Esophagus muscularis mucosa (tissue), 4 donors: ENCODE measurements at places on chromosomes 2 and 18. TPM values are rescaled to one million over a fixed set of nuclear protein-coding genes. Genes with fewer than 3 reads are reported as not detected.
A peak's percentile ranks its signal among the peaks of the same experiment; 100 is the strongest.

DNA sequence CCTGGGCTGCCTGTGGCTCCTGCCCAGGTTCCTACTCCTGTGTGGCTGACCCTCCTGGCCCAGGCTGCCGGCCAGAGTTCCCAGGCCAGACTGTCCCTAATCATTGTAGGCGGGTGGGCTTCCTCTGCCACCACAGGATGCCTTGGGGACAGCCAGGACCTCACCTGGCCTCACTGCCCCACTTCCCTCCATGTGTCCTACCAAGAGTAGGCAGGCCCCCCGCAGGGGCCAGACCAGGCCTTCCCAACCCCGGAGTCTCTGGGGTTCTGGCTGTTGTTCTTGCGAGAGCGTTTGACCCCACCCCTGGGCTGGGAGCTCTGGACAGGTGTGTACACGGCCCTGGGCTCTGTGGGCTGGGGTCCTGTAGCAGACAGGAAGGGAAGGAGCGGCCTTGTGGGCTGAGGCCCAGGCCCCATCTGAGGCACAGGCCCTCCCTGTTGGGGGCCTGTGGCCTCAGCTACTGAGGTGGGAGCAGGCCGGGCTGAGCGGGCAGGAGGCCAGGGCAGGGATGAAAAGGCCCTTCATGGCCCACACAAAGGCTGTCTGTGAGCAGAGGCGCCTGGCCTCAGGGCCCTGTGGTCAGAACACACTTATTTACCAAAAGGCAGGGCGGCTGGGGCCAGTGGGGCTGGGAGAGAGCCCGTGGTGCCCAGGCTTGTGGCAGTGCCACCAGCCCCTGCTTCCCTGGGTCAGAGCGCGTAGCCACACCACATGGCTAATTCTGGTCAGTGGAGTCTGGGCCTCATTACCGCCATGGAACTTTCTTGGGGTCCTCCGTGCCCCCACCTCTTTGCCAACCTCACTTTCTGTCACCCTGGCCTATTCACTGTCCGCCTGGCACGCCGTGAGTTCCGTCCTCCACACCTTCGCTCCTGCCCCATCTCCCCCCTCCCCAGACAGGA, 2.0 kb downstream of the SNORC start:
- no peak overlapping the region for H3K4me3 ChIP-seq
- H3K4me1 ChIP-seq, result peaks cover 18% of the 10 kb centered on the region
- no peak for DNase-seq
- H3K36me3 ChIP-seq, result no peaks in the 10 kb centered on the region
- H3K27ac ChIP-seq, result no peak overlapping the region

GRCh38 chr2:196284144-196284844, 112.9 kb upstream of the STK17B start:
- no peaks in the 10 kb centered on the region for H3K27me3 ChIP-seq
- no peak for DNase-seq
- peaks cover 5% of the 10 kb centered on the region for H3K36me3 ChIP-seq
- H3K4me3 ChIP-seq, result no peak overlapping the region

- H3K27me3 ChIP-seq, result no peaks in the 10 kb centered on the region
- H3K4me1 ChIP-seq, result no peaks in the 10 kb centered on the region
- no peak overlapping the region for H3K27ac ChIP-seq
- H3K36me3 ChIP-seq, result no peaks in the 10 kb centered on the region
- DNase-seq, result no peak
Observed at GRCh38 chr2:8704906-8705305, 23.1 kb downstream of the ID2 start.

DNA sequence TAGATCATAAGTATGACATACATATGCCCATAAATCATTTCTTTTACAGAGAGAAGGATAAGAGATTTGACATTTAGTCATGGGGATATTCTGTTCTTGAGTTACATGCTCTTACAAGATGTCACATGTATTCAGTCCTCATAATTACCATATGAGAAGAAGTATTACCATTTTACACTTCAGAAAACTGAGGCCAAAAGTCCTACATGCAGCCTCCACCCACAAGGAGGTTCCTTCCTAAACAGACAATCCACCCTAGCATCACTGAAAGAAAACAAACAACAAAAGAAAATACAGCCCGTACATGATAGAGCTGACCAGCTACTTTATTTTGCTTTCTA, 335.1 kb downstream of the SETBP1 start:
- peak overlapping the region; percentile 33 for H3K4me3 ChIP-seq
- peak overlapping the region; percentile 77 for H3K27ac ChIP-seq
- peaks cover 49% of the 10 kb centered on the region for H3K4me1 ChIP-seq
- no peaks in the 10 kb centered on the region for H3K27me3 ChIP-seq
- H3K36me3 ChIP-seq, result no peaks in the 10 kb centered on the region
- DNase-seq, result no peak

GRCh38 chr18:13364721-13365205, 146.2 kb downstream of the LDLRAD4 start:
- H3K36me3 ChIP-seq, result no peaks in the 10 kb centered on the region
- H3K27ac ChIP-seq, result no peak overlapping the region
- H3K4me1 ChIP-seq, result peaks cover 24% of the 10 kb centered on the region
- H3K27me3 ChIP-seq, result no peaks in the 10 kb centered on the region
- peak; percentile 60 for DNase-seq
- H3K4me3 ChIP-seq, result no peak overlapping the region

DNA sequence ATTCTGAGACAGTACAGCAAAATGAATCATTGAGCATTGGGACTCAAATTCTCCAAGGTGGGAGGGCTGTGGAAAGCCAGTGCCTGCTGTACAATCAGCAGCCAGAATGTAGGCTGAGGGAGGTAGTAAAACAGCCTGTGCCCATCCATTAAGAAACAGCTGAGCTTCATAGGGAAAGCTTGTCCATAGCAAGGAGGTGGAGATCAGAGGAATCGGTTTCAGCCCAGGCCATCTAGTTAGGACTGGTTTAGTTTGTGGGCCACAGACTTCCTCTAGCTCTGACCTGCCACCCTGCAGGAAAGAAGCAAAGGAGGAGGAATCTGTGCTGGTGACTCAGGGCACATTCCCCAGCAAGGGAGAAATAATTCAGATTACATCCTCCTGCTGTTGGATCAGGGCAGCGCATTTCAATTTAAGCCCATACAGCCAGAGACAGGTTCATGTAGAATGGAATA, 333.4 kb downstream of the SETBP1 start:
- H3K27me3 ChIP-seq, result no peaks in the 10 kb centered on the region
- H3K4me3 ChIP-seq, result no peak overlapping the region
- no peaks in the 10 kb centered on the region for H3K36me3 ChIP-seq
- H3K27ac ChIP-seq, result peak overlapping the region; percentile 42
- peaks cover 49% of the 10 kb centered on the region for H3K4me1 ChIP-seq

GRCh38 chr2:23900541-23901322, 26.2 kb downstream of the ATAD2B start:
- H3K4me1 ChIP-seq, result peaks cover 55% of the 10 kb centered on the region
- DNase-seq, result no peak
- H3K27ac ChIP-seq, result peak overlapping the region; percentile 49
- H3K27me3 ChIP-seq, result no peaks in the 10 kb centered on the region
- H3K4me3 ChIP-seq, result no peak overlapping the region

DNA sequence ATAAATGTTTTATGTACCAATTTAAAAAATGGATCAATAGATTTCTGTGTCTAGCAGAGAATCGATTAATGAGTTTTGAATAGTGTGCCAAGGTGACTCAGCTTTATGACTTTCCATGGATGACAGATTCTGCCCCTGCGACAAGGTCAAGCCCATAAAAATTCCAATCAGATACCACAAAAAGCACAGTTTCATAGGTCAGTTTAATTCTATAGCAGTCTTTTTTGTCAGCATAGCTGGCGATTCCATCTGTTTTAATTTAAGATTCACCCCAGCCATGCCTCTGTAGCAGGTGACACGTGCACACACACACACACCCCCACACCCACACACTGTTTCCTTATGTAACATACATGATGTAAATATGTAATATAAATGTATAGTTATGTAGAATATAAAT, 28.9 kb downstream of the RAB31 start:
- no peaks in the 10 kb centered on the region for H3K27me3 ChIP-seq
- H3K27ac ChIP-seq, result no peak overlapping the region
- H3K4me3 ChIP-seq, result no peak overlapping the region
- H3K36me3 ChIP-seq, result no peaks in the 10 kb centered on the region

DNA sequence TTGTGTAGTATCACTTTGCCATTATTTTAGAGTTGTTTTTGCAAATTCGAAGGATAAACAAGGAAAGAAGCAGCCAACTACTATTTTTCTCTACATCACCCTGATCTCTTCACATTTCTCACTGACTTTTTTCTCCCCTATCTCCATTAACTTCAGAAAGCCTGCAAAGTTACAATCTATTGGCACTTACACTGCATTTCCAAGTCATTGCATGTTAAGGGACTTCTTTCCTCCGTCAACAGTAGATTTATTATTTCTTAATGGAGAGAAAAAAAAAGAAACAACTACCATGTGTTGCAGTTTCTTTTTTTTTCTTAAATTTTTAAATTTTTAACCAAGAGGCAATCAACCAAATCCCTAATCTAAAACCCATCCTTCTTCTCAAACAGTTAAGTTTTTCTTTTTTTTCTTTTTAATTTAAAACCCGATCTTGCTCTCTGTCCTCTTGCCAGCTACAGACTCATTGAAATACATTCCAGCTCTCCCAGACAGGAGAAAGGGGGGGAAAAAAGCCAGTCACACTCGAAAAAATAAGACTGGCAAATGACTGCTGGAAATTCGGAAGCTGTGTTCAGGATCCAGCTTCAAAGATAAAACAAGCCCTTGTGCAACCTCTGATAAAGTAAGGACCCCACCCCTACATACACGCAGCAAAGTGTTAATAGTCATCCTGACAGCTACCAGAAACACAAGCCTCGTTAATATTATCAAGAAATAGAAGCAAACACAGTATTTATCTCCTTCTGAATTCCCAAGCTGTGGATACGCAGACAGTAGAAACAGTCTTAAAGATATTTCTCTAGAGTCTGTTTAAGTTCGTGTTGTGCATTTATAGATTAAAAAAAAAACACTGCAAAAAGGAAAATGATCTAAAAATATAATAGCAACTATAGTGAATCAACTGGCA, 1.3 kb downstream of the LRRTM4 start:
- no peaks in the 10 kb centered on the region for H3K36me3 ChIP-seq
- no peaks in the 10 kb centered on the region for H3K4me1 ChIP-seq
- H3K27ac ChIP-seq, result no peak overlapping the region
- DNase-seq, result no peak

- H3K36me3 ChIP-seq, result no peaks in the 10 kb centered on the region
- DNase-seq, result no peak
- H3K27ac ChIP-seq, result no peak overlapping the region
- H3K4me1 ChIP-seq, result no peaks in the 10 kb centered on the region
Observed at GRCh38 chr18:39105104-39105503, 1539.5 kb upstream of the CELF4 start.

- H3K4me1 ChIP-seq, result no peaks in the 10 kb centered on the region
- DNase-seq, result no peak
- no peak overlapping the region for H3K27ac ChIP-seq
- H3K36me3 ChIP-seq, result no peaks in the 10 kb centered on the region
- no peaks in the 10 kb centered on the region for H3K27me3 ChIP-seq
Observed at GRCh38 chr18:25927830-25928229, 162.6 kb downstream of the SS18 start.

- no peak for DNase-seq
- peak overlapping the region; percentile 3 for H3K4me3 ChIP-seq
- H3K4me1 ChIP-seq, result peaks cover 30% of the 10 kb centered on the region
- peak overlapping the region; percentile 80 for H3K27ac ChIP-seq
- no peaks in the 10 kb centered on the region for H3K36me3 ChIP-seq
Observed at GRCh38 chr2:238389988-238390589, 36.6 kb upstream of the ASB1 start.

- peaks cover 3% of the 10 kb centered on the region for H3K4me1 ChIP-seq
- no peak for DNase-seq
- H3K27ac ChIP-seq, result no peak overlapping the region
- H3K27me3 ChIP-seq, result no peaks in the 10 kb centered on the region
- no peak overlapping the region for H3K4me3 ChIP-seq
- H3K36me3 ChIP-seq, result no peaks in the 10 kb centered on the region
Observed at GRCh38 chr18:27004056-27004829, 138.7 kb upstream of the AQP4 start.

DNA sequence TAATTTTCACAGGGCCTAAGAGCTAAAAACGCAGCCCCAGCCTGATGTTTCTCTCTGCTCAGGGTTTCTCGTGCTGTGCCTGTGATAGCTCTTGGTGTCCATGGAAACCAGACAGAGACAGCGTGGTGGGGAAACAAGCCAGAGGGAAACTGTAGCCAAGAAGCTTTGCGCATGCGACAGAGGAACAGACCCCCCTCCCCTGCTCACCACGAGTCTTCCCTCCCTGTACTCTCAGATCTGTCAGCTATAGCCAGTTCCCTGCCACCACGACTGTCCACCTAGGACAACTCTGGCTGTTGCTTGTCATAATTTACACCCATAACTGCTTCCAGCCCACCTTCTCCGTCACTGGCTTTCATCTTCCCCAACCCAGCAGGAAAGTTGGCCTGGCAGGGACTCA, 13.2 kb upstream of the DNAJC27 start:
- H3K27me3 ChIP-seq, result no peaks in the 10 kb centered on the region
- peaks cover 34% of the 10 kb centered on the region for H3K4me1 ChIP-seq
- peak overlapping the region; percentile 61 for H3K27ac ChIP-seq
- H3K4me3 ChIP-seq, result no peak overlapping the region
- no peak for DNase-seq

GRCh38 chr2:120631724-120632123, 103.9 kb upstream of the GLI2 start:
- no peaks in the 10 kb centered on the region for H3K36me3 ChIP-seq
- no peaks in the 10 kb centered on the region for H3K27me3 ChIP-seq
- H3K4me1 ChIP-seq, result no peaks in the 10 kb centered on the region
- no peak overlapping the region for H3K27ac ChIP-seq
- no peak for DNase-seq

DNA sequence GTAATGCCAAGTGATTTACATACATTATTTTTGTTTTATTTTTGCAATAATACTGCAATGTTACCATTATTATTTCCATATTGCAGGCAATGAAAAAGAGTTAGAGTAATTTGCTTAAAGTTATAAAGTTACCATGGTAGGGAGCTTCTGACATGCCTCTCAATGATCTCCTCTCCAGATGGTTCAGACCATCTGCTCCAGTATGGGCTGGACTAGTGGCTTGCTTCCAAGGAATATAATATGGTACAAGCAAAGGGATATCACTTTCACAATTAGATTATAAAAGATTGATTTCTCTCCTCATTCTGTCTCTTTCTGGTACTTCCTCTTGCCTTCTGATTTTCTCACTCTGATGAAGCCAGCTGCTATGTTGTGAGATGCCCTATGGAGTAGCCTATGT, 245.4 kb downstream of the INSIG2 start:
- no peaks in the 10 kb centered on the region for H3K36me3 ChIP-seq
- no peak overlapping the region for H3K4me3 ChIP-seq
- no peak for DNase-seq

GRCh38 chr2:64374686-64375085, 79.3 kb upstream of the LGALSL start:
- no peak for DNase-seq
- H3K27ac ChIP-seq, result no peak overlapping the region
- H3K4me3 ChIP-seq, result no peak overlapping the region
- no peaks in the 10 kb centered on the region for H3K4me1 ChIP-seq
- no peaks in the 10 kb centered on the region for H3K36me3 ChIP-seq

The KIAA2012 gene
- 0.45 TPM for total RNA-seq

The KCNIP3 gene
- 16.7 TPM for total RNA-seq

The CACNB4 gene
- total RNA-seq, result 2.5 TPM

The ELOA2 gene
- total RNA-seq, result not detected

The CFC1 gene
- total RNA-seq, result not detected

The LAMA3 gene
- total RNA-seq, result 11.9 TPM

The MORN2 gene
- total RNA-seq, result 9.4 TPM

The NDUFV2 gene
- 120 TPM for total RNA-seq

The PARD3B gene
- 35.4 TPM for total RNA-seq

The SP100 gene
- 83.8 TPM for total RNA-seq

The RAB6C gene
- 0.26 TPM for total RNA-seq

The TAF1B gene
- total RNA-seq, result 7.5 TPM
